ENCODE measurements at places on chromosomes 2 and 18. TPM values are rescaled to one million over a fixed set of nuclear protein-coding genes. Genes with fewer than 3 reads are reported as not detected.

DNA sequence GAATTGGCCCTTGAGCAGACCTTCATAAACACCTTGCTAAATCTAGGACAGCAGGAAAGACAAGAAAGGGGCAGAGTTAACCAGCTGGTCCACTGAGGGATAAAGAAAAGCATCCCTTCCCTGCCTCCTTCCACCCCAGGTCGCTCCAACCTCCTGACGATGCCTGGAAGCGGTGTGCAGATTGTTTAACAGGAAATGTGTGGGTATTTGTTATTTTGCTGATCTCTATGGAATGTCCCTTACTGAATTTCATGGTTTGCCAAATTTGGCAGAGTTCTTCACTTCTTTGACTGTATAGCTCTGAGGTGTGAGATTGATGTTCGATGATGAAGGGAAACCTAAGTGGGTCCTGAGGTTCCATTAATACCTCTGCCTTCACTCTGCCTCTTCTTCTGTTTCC, 72.9 kb downstream of the MAP3K20 start:
- no peak overlapping the region for H3K27ac ChIP-seq
- H3K27me3 ChIP-seq = peaks cover 1% of the 10 kb centered on the region
- peaks cover under 1% of the 10 kb centered on the region for H3K36me3 ChIP-seq
- H3K4me1 ChIP-seq = no peaks in the 10 kb centered on the region
- H3K4me3 ChIP-seq = no peak overlapping the region

GRCh38 chr2:9592699-9593098, 37.1 kb upstream of the ADAM17 start:
- H3K4me1 ChIP-seq = peaks cover 39% of the 10 kb centered on the region
- H3K4me3 ChIP-seq = no peak overlapping the region

DNA sequence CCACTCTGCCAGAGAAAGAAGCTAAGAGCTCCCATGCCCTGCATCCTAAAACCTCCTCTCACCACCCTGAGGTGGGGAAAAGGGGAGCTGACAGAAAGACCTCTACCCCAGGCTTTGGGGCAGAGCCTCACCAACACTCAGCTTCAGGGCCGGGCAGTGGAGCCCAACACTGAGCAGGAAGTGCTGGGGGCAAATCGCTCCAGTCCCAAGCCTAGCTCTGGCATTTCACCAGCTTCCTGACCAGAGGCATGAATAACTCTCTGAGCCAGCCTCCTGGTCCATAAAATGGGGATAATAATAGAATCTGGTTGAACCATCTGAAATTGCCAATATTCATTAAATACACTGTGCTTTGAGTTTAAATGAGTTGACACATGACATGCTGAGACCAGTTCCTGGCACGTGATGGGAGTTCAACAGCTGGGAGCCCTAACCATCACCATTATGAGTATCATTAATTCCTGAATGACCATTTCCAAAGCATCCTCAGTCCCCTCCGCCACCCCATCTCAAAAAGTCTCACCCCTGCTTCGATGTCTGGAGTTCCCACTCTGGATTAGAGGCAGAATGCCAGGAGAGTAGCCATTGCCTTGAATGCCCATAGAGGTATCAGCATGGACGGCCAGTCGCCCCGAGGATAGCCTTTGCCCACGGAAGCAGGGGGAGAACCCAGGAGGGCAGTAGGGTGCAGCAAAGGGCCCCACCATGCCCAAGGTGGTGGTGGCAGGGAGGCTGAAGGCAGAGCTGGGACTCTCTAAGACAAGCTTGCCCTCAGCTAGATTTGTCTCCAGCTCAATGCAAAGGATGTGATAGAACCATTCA, 153.4 kb downstream of the TNS1 start:
- H3K27me3 ChIP-seq = peaks cover 7% of the 10 kb centered on the region
- H3K4me1 ChIP-seq = no peaks in the 10 kb centered on the region
- no peaks in the 10 kb centered on the region for H3K36me3 ChIP-seq
- H3K27ac ChIP-seq = no peak overlapping the region
- DNase-seq = no peak
- H3K4me3 ChIP-seq = no peak overlapping the region

GRCh38 chr2:170177950-170178781, at the start of gene MYO3B:
Gene MYO3B (plus strand): TSS chr2:170178147. CDS start chr2:170178288, 141 bp downstream.
- no peak for DNase-seq
- H3K4me1 ChIP-seq = peaks cover 5% of the 10 kb centered on the region
- H3K27ac ChIP-seq = no peak within 1 kb of the TSS
- no peaks in the 10 kb centered on the region for H3K27me3 ChIP-seq
- H3K4me3 ChIP-seq = no peak within 1 kb of the TSS

Gene TRABD2A
- 173 TPM for polyA plus RNA-seq

DNA sequence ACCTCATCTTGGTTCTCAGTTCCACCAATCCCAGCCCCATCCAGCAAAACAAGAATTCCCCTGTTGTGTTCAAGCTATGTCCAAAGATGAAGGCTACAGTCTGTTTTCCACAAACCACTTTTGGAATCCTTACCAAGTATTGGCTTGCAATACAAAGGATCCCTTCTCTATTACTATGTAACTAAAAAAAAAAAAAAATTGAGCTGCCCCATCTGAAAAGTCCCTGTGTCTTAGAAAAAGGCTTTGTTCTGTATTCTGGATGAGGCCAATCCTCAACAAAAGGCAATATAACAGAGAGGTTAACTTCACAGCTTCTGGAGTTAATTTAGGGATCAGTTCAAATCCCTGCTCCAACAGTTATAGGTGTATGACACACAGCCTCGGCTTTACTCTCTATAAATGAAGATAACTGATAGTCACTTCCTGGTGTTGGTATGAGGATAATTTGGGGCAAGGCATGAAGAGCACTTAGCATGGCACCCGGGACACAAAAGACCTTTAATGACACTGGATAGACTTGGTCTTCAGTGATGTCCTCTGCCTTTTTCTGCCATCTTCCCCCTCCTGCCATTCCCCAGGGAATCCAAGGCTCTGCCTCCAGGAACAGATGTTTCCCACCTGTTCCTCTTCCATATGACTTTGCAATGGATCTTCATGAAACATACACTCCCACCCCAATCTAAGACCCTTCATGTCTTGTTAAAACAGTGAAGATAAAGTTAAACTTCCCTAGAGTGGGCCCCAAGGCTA, 61.2 kb upstream of the ATL2 start:
- DNase-seq = no peak
- no peaks in the 10 kb centered on the region for H3K36me3 ChIP-seq
- H3K4me1 ChIP-seq = peaks cover 2% of the 10 kb centered on the region
- no peak overlapping the region for H3K4me3 ChIP-seq
- H3K27ac ChIP-seq = no peak overlapping the region
- peaks cover 13% of the 10 kb centered on the region for H3K27me3 ChIP-seq

- H3K27me3 ChIP-seq = no peaks in the 10 kb centered on the region
- no peak overlapping the region for H3K4me3 ChIP-seq
- H3K36me3 ChIP-seq = peaks cover 18% of the 10 kb centered on the region
- H3K4me1 ChIP-seq = peaks cover 6% of the 10 kb centered on the region
- DNase-seq = no peak
Measured at GRCh38 chr2:6827566-6828298, 38.0 kb downstream of the CMPK2 start.

GRCh38 chr2:183081911-183082310, 3.4 kb downstream of the DUSP19 start:
- peaks cover 2% of the 10 kb centered on the region for H3K27me3 ChIP-seq
- no peak overlapping the region for H3K27ac ChIP-seq
- no peaks in the 10 kb centered on the region for H3K36me3 ChIP-seq
- H3K4me3 ChIP-seq = no peak overlapping the region
- H3K4me1 ChIP-seq = peaks cover 12% of the 10 kb centered on the region

- peaks cover 7% of the 10 kb centered on the region for H3K27me3 ChIP-seq
- no peak overlapping the region for H3K27ac ChIP-seq
- H3K36me3 ChIP-seq = peaks cover 8% of the 10 kb centered on the region
- H3K4me3 ChIP-seq = no peak overlapping the region
- DNase-seq = no peak
Measured at GRCh38 chr2:177881008-177881747, 191.4 kb downstream of the PDE11A start.

DNA sequence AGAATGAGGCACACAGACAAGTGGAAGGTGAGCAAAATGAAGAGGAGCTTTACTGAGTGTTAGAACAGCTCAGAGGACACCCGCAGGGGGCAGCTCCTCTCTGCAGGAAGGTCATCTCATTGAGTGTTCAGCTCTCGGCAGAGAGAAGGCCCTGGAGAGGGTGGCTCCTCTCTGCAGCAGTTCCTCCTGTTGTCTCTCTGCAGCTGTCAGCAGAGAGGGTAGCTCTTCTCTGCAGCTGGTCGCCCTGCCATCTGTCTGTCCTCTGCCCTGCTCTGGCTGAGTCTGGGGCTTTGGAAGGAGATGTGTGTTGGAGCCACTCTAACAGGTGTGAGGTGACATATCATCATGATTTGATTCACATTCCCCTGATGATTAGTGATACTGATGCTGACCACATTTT, 6.8 kb upstream of the SNTG2 start:
- H3K4me3 ChIP-seq = no peak overlapping the region
- H3K36me3 ChIP-seq = peaks cover 4% of the 10 kb centered on the region
- H3K27me3 ChIP-seq = peaks cover 2% of the 10 kb centered on the region
- peaks cover 11% of the 10 kb centered on the region for H3K4me1 ChIP-seq

DNA sequence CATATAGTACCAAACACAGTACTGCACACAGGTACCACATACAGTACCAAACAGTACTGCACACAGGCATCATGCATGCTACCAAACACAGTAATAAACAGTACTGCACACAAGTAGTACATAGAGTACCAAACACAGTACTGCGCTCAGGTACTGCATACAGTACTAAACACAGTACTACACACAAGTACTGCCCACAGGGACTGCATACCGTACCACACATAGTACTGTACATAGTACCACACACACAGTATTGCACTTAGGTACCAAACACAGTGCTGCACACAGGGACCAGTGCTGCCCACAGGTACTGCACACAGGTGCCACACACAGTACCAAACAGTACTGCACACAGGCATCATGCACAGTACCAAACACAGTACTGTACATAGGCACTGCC, 74.9 kb downstream of the ZNF236 start:
- no peak overlapping the region for H3K4me3 ChIP-seq
- no peak for DNase-seq

Gene ANKRD30BL
- polyA plus RNA-seq = not detected

- peaks cover 19% of the 10 kb centered on the region for H3K4me1 ChIP-seq
- no peak for DNase-seq
- H3K27me3 ChIP-seq = peaks cover 46% of the 10 kb centered on the region
- H3K27ac ChIP-seq = no peak overlapping the region
- H3K4me3 ChIP-seq = no peak overlapping the region
Measured at GRCh38 chr2:128474962-128475361, 156.3 kb upstream of the HS6ST1 start.

Gene REG3G
- not detected for polyA plus RNA-seq

DNA sequence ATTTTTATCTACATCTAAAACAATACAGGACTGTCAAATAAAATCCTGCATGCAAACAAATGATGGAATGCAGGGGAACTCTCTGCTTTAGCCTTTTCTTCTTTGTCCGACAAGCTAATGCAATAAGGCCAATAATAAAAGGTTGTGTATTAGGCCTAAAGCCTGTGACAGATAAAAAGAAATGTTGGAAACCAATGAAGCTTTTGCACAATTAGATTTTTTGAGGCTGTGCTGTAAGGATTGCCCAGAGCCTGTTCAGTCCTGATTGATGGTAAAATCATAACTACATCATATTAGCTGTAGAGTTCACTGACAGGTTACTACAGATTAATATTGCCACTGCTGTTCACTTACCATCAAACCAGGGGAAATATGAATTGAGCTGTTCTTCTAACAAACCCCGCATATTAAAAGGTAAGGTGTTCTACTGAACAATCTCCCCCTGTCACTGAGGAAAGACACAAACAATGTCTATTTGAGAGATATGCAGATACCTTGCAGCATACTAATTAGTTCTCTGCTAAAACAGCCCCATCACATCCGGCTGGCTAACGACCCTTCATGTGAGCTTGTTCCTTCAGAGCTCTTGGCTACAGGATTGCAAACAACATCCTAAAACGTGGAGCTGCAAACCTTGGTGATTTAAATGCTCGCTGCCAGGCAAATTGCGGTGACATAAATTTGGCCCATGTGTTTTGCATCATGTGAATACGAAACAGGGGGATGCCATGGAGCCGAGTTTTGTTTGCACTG, 305.4 kb downstream of the MTX2 start:
- H3K4me1 ChIP-seq = no peaks in the 10 kb centered on the region
- H3K36me3 ChIP-seq = peaks cover 9% of the 10 kb centered on the region
- peaks cover 8% of the 10 kb centered on the region for H3K27me3 ChIP-seq
- DNase-seq = no peak
- H3K27ac ChIP-seq = no peak overlapping the region

Measured in naive thymus-derived CD8-positive, alpha-beta T cell (primary cell).